ENCODE measurements at places on chromosomes 7 and 10. TPM values are rescaled to one million over a fixed set of nuclear protein-coding genes. Genes with fewer than 3 reads are reported as not detected.

DNA sequence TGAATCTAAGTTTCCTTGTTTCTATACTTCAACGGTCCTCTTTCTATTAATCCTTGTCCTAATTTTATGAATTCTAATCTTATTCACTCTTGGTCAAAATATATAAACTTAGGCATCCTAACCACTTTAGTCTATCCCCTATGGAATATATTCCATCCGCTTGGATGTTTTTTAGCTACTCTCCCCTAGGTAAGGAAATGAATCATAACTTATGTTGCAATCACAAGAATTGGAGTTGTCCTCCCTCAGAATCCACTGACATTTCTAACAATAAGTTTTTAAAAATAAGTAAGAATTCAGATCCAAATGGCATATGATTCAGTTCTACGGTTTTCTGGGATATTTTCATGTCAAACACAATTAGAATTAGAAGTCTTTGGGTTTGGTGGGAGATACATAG, 1081.6 kb downstream of the SORCS1 start:
- no peaks in the 10 kb centered on the region for H3K36me3 ChIP-seq
- no peak for DNase-seq
- no peaks in the 10 kb centered on the region for H3K27me3 ChIP-seq
- H3K4me3 ChIP-seq = no peak overlapping the region
- H3K27ac ChIP-seq = no peak overlapping the region

GRCh38 chr7:130418306-130418705, 22.5 kb downstream of the CEP41 start:
- H3K27ac ChIP-seq = no peak overlapping the region
- H3K27me3 ChIP-seq = no peaks in the 10 kb centered on the region
- peaks cover 3% of the 10 kb centered on the region for H3K36me3 ChIP-seq
- no peak for DNase-seq
- peaks cover 37% of the 10 kb centered on the region for H3K4me1 ChIP-seq
- no peak overlapping the region for H3K4me3 ChIP-seq

DNA sequence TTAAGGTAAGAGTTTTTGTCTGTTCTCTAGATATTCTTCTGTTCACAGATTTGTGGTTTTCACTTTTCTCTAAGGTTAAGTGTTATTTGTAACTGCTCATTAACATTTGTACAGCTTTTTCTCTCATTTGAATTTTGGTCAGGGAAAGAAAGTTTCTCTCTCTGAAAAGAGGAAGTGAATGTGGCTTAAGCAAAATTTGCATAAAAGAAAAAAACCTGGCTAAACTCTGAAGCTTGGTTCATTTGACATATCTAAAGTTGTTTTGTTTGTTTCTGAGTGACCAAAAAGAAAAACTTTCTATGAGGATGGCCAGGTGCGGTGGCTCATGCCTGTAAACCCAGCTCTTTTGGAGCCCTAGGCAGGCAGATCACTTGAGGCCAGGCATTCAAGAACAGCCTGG, 22.0 kb upstream of the SLC26A4 start:
- no peaks in the 10 kb centered on the region for H3K4me1 ChIP-seq
- no peak for DNase-seq
- H3K4me3 ChIP-seq = no peak overlapping the region
- H3K36me3 ChIP-seq = no peaks in the 10 kb centered on the region
- H3K27ac ChIP-seq = no peak overlapping the region

- no peaks in the 10 kb centered on the region for H3K36me3 ChIP-seq
- H3K4me1 ChIP-seq = no peaks in the 10 kb centered on the region
- DNase-seq = no peak
Measured at GRCh38 chr7:9945857-9946256, 1027.8 kb upstream of the PHF14 start.

DNA sequence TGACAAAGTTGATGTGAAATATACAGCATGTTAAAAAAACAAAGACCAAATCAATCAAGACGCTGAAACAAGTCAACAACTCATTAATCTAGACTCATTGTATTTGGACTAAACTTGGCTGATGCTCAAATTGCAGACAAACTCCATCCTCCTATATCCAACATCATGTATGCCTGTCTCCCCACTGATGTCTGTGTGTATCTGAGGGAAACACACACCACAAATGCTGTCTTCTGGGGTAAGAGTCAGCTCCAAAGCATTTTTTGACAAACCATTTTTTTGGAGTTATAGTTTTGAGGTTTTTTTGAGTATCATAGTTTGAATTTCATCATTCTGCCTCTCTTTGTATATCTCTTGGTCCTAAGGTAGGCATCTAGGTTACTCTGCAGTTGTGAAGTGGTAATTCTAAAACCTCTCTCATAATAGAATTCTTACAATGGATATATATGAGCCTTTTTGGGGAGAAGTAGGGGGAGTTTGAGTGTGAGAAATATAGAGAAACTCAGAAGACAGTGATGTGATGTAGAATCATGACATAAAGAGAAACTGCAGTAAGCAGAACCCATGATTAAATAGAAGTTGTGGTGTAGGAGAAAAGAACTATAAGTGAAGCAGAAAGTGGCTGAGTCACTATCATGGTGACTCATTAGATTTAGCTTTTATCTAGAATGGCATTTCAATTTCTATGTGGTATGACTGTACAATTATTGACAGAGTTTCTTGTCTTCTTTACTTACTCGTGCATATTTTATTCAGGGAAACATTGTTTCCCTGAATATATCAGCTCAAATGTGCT, 1531.1 kb upstream of the LRRTM3 start:
- DNase-seq = no peak
- no peaks in the 10 kb centered on the region for H3K27me3 ChIP-seq
- no peaks in the 10 kb centered on the region for H3K36me3 ChIP-seq
- H3K27ac ChIP-seq = no peak overlapping the region

GRCh38 chr10:83680470-83680891, 458.8 kb upstream of the GHITM start:
- H3K4me1 ChIP-seq = peaks cover 8% of the 10 kb centered on the region
- H3K27me3 ChIP-seq = no peaks in the 10 kb centered on the region
- H3K4me3 ChIP-seq = no peak overlapping the region
- H3K36me3 ChIP-seq = no peaks in the 10 kb centered on the region
- DNase-seq = no peak
- no peak overlapping the region for H3K27ac ChIP-seq

DNA sequence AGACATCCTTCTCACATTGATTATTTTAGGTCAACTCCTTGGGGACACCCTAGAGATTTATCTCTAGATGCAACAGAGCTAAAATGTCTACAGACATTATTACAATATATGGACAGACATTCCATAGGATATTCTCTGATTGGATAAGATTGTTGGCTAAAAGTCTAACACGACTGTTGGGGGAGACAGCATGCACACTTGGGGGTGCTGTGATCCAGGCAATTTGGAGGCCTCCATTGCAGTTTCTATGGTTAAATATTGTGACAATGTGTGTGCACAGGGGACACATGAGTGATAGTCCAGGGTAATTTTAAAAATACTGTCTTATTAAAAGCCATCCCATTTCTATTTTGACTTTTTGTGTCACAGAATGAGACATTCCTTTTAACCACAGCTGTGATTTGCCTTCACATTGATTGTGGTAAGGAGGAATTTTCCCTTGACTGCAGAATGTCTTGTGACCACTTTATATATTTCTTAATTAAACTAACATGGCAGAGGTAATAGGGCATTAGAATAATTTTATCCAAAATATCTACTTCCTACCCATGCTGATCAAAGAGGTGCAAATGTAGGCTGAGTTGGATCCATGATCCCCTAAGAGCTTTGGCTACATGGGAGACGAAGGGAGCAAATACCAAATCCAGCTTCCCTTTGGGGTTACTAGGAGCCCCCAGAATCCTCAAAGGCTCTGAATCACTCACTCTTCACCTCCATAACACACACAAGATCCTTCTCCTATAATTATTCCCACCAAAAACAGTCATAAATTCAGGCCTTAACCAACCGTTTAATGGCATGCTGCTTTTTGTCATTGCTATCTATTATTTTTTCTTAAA, 7.3 kb downstream of the TFPI2 start:
- H3K4me3 ChIP-seq = no peak overlapping the region
- H3K36me3 ChIP-seq = no peaks in the 10 kb centered on the region
- peaks cover 8% of the 10 kb centered on the region for H3K27me3 ChIP-seq
- DNase-seq = no peak
- H3K4me1 ChIP-seq = no peaks in the 10 kb centered on the region
- H3K27ac ChIP-seq = no peak overlapping the region

The COL26A1 gene
- total RNA-seq = 44.5 TPM

The HOXA2 gene
- total RNA-seq = 18.6 TPM

The MYO3A gene
- total RNA-seq = 18.0 TPM
